Gastroesophageal sphincter (tissue), 4 donors: ENCODE measurements at places on chromosomes 5 and 9. TPM values are rescaled to one million over a fixed set of nuclear protein-coding genes. Genes with fewer than 3 reads are reported as not detected.
A peak's percentile ranks its signal among the peaks of the same experiment; 100 is the strongest.

GRCh38 chr9:114252394-114252793 lies 70.5 kb upstream of the ORM1 start:
- ATAC-seq: no peak

DNA sequence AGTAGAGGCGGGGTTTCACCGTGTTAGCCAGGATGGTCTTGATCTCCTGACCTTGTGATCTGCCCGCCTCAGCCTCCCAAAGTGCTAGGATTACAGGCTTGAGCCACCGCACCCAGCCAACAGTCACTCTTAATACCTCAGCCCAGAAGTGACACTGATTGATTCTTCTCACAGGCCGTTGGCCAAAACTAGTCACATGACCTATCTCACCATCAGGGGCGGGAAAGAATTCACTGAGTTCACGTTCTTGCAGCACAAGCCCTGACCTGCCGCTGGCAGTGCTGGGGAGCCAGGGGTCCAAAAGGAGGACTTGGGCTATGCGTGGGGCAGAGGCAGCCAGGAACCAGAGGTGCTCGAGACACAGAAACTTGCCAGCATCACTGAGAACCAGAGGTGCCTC lies 55.0 kb upstream of the CPLX2 start:
- ATAC-seq: no peak

DNA sequence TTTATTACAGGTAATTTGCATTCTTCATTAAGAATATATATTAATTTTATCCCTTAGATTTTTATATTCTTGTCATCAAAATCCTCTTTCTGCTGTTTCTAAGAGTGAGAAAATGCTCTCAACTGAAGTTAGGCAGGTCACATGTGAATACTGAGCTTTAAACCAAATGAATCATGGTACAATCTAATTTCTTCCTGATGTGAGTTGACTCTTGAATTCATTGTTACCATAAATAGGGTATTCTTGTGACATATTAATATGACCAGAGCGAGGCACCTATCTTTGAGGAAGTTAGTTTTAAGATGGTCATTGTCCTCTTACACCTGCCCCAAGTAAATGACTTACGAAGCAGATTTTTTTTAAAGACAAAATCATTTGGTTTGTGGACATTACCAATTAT lies 17.4 kb downstream of the C9orf85 start:
- no peak for ATAC-seq

DNA sequence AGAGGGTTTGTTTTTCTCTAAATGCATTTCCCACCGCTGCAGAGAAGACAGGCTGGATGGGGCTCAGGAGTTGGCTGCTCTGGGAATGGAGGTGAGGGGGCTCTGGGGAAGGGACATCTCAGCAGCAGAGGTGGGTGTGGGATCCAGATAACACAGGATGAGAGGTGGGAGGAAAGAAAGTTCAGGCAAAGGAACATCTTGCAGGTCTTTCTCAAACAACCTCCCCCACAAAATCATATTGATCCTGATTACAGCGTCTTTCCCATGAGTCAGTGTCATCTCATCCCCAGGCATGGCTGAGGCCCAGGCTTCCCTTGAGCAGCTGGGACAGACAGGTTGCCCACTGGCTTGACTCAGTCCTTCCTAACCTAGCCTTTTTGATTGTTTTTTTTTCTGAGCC lies 11.3 kb upstream of the ACSL6 start:
- no peak for ATAC-seq

DNA sequence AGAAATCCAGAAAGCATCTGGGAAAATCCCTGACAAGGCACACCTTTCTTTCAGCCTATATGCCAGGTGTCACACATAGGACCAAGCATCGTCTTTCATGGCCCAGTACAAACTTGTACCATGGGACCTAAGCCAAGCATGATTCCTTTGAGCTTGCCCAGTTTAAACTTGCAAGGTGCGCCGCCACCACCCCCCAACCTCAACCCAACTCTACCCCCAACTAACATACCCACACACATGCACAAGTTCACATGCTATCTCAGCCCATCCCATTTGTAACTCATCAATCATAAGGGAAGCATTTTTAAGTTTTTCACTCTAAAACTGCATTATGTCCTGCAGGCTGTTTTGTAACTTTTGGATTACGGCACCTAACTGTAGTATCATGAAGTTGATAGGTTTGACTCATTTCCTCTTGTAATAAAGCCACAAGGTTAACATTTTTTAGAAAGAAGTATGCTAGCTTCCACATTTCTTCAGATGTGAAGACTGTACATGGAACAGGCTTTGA lies 145.9 kb upstream of the FST start:
- ATAC-seq: no peak

DNA sequence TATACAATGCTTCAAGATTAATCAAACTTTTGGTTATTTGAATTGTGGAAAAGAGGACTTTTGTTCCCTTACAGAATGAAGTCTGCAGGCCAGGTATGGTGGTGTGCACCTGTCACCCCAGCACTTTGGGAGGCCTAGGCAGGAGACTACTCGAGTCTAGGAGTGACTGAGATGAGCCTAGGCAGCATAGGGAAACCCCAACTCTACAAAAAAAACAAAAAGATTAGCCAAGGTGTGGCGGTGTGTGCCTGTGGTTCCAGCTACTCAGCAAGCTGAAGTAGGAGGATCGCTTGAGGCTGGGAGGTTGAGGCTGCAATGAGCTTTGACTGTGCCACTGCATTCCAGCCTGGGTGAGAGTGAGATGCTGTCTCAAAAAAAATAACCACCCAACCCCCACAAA lies 9.3 kb downstream of the CCNH start:
- ATAC-seq: no peak

GRCh38 chr9:16352791-16353401 lies 517.6 kb downstream of the BNC2 start:
- peak; percentile 81 for ATAC-seq

DNA sequence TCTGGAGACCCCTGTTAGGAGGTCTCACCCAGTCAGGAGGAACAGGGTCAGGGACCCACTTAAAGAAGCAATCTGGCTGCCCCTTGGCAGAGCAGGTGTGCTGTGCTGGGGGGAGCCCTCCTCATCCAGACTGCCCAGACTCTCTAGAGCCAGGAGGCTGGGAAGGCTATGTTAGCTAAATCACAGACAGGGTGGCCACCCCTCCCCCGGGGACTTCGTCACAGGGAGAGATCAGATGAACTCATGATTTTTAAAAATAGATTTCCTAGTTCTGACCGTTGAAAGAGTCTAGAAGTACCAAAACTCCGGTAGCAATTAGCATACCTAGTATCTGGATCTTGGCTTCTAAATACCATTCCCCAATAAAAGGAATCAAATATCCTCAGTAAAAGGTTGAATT lies 35.0 kb upstream of the FOXB2 start:
- ATAC-seq: no peak

DNA sequence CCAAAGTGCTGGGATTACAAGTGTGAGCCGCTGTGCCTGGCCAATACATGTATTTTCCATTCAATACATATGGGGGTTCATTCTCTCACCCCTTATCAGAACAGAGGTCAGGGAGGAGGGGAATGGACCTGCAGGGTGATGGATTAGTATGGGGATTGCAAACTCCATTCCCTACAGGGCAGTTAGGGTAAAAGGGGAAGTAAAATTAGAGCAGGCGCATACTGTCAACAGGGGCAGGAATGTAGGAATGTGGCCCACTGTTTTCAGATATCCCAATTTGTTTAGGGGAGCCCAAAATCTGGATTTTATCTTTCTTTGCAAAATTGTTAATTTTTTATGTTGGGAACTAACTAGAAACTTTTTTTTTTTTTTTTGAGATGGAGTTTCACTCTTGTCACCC lies 46.4 kb upstream of the SLC44A1 start:
- no peak for ATAC-seq

- no peak for ATAC-seq
Observed at GRCh38 chr5:179868541-179868940, 9.9 kb upstream of the MRNIP start.

DNA sequence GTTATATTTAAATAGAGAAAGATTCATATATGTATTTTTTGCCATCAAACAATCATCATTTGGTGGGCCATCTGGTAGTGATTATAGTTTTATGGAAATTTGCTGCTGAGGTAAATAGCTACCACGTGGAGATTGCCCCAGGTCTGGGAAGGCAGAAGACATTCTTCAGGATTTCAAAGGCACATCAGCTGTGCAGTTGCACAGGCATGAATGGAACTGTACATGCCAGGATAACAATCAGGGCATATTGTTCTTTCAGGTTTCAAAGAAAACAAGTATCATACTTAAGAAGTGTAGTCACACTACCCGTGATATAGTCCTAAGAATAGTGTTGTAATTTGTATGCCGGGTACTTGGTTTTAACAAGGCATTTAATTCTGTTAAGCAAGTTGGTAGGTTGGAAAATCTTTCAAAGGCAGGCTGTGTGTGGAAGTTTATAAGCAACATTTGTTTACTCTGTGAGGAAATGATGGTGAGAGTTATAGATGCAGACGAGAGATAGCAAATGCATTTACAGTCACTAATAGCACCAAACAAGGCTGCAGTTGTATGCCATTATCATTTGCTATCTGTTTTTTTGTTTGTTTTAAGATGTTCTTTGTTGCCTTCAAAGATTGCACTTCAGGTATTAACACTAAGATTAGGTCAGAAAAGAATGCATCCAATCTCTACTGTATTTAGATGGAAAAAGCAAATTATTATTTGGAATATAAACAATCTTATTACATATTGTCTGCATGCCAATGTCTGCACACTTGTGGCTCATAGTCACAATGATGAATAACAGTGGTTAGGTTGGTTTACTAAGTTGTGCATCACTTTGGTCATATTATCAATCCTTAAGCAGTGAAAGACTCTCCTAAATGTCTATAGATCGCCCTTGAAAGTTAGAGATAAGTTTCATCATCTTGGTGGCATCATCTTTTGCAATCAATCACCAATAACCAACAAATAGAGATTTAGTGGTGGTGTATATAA lies 55.3 kb downstream of the RPS23 start:
- no peak for ATAC-seq

GRCh38 chr5:98415663-98416062 lies 357.8 kb upstream of the RGMB start:
- ATAC-seq: no peak

DNA sequence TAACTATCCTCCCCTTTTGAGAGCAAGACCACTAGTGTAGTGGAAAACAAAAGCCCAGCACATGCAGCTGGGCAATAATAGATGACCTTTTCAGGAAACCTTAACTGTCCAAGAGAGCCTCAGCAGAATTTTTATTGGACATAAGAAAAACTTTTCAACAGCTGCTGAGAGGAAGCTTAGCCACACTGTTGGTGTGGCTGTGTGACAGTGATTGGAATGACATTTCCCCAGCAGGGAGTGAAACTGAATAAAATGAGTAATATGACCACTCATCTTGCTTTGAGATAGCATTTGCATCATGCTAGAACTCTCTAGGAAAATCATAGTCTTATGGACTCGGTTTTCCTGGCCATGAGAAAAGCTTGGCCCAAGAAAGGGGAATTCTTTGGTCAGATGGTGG lies 687.8 kb downstream of the SLCO4C1 start:
- ATAC-seq: no peak

GRCh38 chr5:95900383-95900958 lies 61.2 kb downstream of the ELL2 start:
- ATAC-seq: peak; percentile 70

- no peak for ATAC-seq
Observed at GRCh38 chr5:148145916-148146315, 22.4 kb upstream of the SPINK14 start.

DNA sequence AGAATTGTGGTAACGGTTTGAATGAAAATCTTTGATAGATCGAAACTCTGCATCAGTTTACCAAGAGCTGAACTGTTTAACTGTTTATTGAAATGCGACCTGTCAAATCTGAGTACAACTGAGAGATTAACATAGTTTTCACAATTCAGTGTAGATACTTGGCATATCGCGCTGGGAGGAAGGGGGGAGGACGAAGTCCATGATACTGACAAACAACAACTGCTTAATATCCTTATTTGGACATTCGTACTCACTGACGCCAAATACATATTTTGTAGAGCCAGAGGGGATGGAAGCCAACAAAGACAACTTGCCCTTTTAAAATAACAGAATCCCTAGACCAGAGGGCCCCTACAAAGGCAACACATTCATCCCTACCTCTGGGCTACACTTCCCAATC lies 93.2 kb downstream of the GLIS3 start:
- no peak for ATAC-seq

DNA sequence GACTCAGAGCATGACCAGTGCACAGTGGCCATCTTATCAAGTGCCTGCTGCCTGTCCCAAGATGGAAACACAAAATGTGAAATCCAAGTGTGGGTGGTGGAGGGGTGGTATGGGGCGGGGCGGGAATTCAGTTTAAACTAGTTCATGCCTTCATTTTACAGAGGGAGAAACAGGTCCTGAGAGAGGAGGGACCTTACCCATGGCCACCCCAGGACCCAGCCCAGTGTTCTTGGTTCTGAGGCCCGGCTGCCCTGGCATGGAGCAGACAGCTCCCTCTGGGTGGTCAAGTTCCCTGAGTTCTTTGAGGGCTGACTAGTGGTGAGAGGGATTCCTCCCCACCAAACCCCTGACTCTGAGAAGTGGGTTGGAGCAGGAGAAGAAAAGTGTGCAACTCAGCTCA lies 20.8 kb downstream of the KCNIP1 start:
- ATAC-seq: no peak

GRCh38 chr5:142806841-142807267 lies 36.7 kb downstream of the ARHGAP26 start:
- no peak for ATAC-seq

GRCh38 chr5:57476601-57477056 lies 6.0 kb downstream of the ACTBL2 start:
- no peak for ATAC-seq

DNA sequence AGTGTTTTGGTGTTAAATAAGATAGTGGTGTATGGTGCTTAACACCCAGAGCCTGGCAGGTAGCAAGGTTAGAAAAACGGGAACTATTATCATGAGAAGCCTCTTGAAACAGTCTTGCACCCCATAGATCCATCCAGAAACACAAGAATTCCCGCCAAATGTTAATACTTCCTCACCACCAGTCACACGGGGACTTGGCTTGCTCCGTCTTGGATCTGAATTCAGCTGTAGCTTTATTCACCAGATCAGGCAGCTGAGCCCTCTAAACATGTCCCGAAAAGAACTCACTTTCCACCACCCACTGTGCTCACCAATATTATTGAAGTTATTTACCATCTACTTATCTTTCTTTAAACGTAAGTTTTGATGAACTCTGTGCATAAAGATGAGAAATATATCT lies 101.6 kb upstream of the PTPN3 start:
- no peak for ATAC-seq

DNA sequence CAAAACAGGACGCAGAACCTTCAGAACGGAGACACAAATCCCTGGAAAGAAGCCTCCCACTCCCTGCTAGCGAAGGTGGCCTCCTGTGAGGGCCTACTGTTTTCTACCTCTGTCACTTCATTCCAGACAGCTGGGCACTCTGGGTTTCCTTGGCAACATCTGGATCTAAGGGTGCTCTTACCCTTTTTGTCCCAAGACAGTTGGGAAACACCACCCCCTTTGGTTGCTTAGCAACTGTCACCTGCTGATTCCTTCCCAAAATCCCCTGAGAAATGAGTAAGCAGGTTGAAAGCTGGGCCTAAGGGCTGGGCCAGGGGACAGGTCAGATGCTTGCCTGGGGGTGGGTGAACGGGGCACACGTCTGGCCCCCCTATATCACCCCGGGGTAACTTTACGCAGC lies 29.4 kb downstream of the NANS start:
- ATAC-seq: no peak

GRCh38 chr5:37836592-37837413 lies 3.0 kb downstream of the GDNF start:
- peak; percentile 28 for ATAC-seq

Gene SPINK6
- total RNA-seq: not detected

Gene RASEF
- 0.13 TPM for total RNA-seq

Gene ROR2
- total RNA-seq: 40.8 TPM

Gene NR5A1
- total RNA-seq: not detected

Gene FBXO10
- total RNA-seq: 10.5 TPM

Gene HTR4
- 0.27 TPM for total RNA-seq

Gene RFESD
- 0.89 TPM for total RNA-seq

Gene SYK
- 4.0 TPM for total RNA-seq
